ENCODE measurements at places on chromosomes 4 and X. TPM values are rescaled to one million over a fixed set of nuclear protein-coding genes. Genes with fewer than 3 reads are reported as not detected.
A peak's percentile ranks its signal among the peaks of the same experiment; 100 is the strongest.

GRCh38 chr4:153058671-153059060 lies 122.5 kb downstream of the FHDC1 start:
- DNase-seq, result no peak

DNA sequence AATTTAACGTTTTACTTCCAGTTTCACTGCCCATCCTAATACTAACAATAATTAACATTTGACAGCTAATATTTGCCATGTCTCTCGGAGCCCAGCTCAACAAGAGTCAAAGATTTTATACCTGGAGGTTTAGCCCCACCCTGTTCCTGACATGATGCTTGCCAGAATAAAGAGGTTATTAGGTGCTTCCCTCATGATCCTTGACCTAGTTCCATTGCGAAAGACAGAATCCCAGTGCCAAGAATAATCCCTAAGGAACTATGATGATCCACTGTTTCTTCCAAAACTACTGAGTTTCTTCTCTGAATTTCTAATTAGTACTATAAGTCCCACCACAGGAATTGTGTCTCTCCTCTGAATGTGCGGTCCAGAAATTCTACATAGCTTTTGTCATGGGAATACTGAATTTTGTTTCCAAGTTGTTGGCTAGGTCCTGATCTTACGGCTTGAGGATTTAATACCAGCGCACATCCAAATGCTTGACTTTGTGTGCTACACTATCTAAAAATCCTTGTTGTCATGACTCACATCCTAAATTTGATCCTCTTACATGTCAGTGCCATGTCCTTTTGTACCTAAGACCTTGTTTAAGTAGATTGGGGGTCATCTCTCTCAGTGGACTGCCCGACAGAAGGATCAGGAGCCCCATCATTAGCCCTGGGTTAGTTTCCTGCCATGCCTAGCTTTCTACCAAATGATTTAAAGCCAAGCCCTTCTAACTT lies 23.1 kb downstream of the ANTXR2 start:
- DNase-seq, result no peak

Gene HTR2C
- not detected for total RNA-seq

Gene ATP8A1
- 19.8 TPM for total RNA-seq

Gene IL1RAPL1
- not detected for total RNA-seq

Gene GNL3L
- total RNA-seq, result 36.7 TPM

- peak; percentile 26 for DNase-seq
Observed at GRCh38 chrX:24395775-24396174, 35.3 kb downstream of the SUPT20HL1 start.

GRCh38 chr4:127843704-127844600 lies 36.7 kb upstream of the PLK4 start:
- DNase-seq, result no peak

DNA sequence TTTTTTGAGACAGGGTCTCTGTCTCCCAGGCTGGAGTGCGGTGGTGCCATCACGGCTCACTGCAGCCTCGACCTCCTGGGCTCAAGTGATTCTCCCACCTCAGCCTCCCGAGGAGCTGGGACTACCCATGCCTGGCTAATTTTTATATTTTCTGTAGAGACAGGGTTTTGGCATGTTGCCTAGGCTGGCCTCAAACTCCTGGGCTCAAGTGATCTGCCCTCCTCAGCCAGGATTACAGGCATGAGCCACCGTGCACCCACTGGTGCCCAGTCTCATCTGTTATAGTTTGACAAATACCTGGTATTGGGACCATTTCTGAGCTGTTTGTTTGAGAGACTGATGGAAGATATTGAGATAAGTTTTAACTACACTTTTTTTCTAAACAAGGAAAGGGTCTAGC lies 57.5 kb upstream of the SMIM10 start:
- DNase-seq, result no peak

Gene NDP
- total RNA-seq, result not detected

Data from activated CD4-positive, alpha-beta memory T cell treated with anti-CD3 and anti-CD28 coated beads, Interleukin-2, amount 10 ng/mL, durations not matched to agents 7 days and 5 days (primary cell).